ENCODE measurements at places on chromosomes 7 and 10.

- DNase-seq = no peak
Observed at GRCh38 chr7:126541406-126541805, 711.3 kb downstream of the GRM8 start.

DNA sequence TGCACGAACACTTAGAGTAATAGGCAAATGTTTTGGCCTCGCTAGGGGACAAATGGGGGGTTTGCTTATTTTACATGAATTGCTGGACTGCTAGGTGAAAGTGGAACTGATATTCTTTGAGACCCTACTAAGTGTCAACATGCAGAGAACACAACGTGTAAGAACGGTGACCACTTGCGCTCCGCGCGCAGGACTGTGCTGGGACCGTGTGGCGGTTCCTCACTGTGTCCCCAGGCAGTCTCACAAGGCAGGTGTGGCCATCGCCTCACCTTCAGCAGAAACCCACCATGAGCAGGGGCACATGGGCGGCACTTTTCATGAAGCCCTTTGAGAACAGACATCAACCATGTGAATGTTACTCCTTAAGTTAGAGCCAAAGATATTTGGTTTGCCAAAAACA is 27.2 kb downstream of the PTPRN2 start:
- DNase-seq = no peak

GRCh38 chr10:103265717-103266329 is 11.1 kb upstream of the INA start:
- DNase-seq = no peak

DNA sequence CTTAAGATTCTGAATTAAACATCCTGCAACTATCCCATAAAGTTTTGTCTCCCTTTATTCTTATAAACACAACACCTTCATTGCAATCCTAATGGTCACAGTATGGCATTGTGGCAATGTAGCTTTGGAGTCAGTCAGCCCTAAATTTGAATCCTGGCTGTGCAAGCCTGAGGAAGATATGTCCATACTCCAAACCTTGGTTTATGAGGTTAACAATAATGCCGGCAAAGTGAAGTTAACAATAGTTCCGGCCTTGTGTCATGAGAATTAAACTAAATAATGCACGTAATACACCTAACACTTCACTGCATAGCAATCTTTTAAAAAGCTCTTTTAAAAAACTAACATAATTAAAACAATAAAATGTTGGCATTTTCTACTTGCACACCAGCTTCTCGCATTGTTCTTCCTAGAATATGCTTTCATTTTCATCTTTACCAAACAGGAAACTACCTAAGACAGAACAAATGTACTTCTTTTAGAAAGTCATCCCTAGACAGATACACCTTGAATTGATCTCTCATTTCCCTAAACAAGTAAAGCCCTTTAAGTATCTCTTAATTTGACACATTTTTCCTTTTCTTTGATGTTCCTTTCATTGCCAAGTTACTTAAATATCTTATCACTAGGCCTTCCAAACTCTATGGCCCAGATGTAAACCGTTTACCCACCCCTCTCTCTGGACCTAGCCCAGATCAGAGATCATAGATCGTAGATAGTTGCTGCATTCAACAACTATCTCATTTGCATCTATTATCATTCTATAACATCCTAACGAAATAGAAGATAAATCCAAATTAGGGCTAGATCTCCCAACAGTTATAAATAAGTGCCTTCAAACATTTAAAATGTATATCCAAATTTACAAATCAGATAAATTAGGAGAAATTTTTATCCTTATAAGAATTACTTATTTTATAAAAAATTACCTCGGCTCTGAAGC is 66.7 kb downstream of the CREB3L2 start:
- DNase-seq = no peak

GRCh38 chr7:151389096-151389767 is 20.6 kb downstream of the WDR86 start:
- no peak for DNase-seq

- no peak for DNase-seq
Observed at GRCh38 chr7:156111-157007, 36.0 kb upstream of the FAM20C start.

- no peak for DNase-seq
Observed at GRCh38 chr7:17620566-17620965, 319.7 kb downstream of the SNX13 start.

DNA sequence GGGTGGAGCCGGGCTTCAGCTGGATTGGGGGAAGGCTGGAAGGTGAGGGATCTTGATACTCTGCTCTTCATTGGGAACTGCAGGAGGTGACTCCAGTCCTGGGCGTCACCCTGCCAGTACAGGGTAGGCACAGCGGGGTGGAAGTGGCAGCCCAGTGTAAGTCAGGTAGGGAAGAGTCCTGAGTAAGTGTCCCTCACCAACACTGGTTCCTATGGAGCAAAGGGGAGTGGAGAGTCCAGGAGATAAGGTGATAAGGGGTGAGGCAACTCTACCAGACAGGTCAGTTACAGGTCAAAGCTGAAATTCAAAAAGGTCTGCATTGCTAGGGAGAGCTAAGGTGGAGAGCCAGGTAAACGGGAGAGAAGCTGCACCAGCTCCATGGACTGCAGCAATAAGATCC is 145.6 kb upstream of the NFE2L3 start:
- DNase-seq = no peak

DNA sequence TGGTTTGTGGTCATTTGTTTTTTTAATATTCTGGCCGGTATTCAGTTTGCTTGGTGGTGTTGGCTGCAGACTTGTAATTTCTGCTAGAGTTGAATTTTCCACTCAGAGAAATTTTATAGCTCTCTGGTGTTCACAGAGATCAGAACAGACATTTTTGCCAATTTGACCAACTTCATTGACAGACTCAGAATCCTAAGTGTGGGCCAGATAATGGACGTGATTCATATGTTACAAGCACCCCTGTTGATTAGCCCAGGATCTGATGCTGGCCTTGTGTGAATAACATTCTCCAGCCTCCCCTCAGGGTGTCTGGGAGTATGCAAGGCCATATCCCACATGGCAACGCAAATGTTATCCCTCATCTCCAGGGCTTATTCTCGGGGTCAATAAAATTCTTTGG is 283.8 kb downstream of the C7orf25 start:
- DNase-seq = no peak

GRCh38 chr7:37289367-37289766 is 159.3 kb downstream of the ELMO1 start:
- DNase-seq = no peak

DNA sequence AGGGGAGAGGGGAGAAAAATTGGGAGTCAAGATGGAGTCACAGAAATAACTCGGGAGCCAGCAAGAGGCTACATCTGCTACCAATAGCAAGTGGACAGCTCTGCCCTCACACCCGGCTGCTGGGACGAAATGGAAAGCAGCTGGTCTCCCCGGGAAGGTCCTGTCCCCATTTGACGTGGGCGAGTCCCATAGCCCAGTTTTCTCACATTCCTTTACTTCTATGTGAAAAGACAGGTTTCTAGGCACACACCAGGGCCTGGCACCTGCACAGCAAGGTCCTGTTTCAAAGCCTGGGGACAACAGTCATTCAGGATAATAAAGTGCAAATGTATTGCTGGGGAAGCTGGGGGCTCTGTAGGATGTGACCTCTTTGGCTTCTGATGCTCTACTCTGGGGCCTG is 162.6 kb downstream of the OAT start:
- no peak for DNase-seq

DNA sequence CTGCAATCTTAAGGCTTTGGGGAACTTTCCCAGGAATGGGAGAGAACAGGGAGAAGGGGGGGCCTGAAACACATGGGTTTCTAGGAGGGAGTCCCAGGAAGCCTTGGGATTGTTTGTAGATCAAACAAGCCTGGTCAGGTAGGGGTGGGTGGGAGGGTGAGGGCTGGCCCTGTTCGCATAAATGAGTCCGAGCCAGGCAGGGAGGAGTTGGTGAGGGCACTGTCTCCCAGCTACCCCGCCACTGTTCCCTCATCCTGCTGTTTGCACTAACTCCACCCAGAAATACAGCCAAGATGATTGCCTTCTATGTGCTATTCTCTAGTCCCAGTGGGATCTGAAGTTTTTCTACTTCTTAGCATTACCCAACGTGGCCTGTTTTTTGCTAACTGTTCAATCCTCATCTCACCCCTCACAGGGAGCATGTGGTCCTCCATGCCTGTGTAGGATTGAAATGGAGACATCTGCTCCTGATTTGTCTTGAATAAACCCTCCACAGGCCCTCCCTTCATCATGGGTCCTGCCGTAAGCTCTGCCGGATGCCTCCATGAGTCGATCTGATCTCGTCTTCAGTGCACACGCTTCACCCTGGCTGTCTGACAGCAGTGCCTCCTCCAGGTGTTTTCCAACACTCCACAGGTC is 257.0 kb downstream of the COBL start:
- DNase-seq = no peak

DNA sequence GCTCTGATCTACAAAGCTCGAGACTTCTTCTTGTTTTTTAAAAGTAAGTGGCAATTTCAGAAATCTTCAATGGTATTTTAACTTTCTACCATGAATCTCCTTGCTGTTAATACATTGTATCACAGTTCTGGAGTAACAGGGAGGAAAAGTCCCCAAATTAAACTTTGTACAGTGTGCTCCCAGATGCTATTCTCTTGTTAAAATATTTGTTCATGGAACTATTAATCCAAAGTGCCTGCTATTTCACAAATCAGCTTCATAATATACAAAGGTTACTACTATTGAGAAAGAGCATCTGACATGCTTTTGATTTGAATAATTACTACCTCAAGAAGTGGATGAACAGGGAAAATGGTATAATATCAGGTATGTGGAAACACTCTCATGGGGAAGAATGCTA is 36.6 kb downstream of the SIRT1 start:
- DNase-seq = no peak

DNA sequence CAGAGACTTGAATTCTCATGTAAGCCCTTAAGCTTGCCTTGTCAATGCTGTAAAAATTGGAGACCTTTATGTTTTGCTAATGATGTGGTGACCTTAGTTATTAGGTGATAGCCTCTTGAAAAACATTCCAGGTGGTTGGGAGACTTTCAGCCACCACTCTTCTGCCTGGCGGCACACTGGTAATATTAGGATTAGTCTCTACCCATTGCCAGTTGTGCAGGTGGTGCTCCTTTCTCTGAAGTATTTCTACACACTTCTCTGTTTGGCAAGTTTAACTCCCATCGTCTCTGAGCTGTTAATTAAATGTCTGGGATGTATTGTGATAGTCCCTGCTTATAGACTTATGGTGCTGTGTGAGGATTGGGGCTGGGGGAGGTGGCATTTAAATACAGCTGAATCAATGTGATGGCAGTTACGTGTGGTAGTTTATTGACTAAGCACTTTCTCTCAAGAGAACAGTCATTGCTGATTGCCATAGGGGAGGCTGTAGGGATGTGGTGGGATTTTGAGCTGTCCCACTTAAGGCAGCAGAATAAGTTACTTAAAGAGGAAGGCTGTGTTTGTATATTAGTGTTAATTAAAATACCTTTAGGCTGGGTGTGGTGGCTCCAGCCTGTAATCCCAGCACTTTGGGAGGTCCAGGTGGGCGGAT is 61.7 kb downstream of the DAGLB start:
- DNase-seq = no peak

- no peak for DNase-seq
Observed at GRCh38 chr10:6516929-6517284, 63.2 kb downstream of the PRKCQ start.

DNA sequence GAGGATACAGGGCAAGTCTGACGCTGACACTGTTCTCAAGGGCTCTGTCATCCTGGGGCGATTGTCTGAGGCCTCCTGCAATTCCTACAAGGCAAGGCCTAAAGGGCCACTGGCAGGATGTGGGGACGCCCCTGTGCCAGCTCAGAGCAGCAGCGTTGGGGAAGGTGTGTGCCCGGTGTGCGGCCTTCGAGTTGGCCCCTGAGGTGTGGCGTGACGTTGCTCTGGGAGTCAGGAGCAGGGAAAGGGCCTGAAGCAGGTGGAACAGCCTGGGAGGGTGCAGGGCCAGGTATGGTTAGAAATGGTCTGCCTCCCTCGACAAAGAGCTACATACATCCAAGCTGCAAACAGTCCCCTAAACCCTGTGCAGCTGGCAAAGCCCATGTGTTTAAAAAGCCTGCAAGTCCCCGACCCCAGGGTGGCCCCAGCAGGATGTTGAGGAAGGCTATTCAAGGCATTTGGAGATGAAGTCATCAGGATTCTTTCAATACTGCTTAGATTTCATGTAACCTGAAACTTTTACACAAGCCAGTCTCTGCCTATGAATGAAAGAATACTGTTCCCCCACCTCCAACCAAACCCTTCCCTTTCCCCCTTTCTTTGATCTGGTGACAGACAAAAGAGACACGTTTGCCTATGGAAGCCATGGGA is 142.5 kb upstream of the TNS3 start:
- DNase-seq = peak; percentile 1

GRCh38 chr7:44057181-44057848 is 8.1 kb downstream of the PGAM2 start:
- no peak for DNase-seq

DNA sequence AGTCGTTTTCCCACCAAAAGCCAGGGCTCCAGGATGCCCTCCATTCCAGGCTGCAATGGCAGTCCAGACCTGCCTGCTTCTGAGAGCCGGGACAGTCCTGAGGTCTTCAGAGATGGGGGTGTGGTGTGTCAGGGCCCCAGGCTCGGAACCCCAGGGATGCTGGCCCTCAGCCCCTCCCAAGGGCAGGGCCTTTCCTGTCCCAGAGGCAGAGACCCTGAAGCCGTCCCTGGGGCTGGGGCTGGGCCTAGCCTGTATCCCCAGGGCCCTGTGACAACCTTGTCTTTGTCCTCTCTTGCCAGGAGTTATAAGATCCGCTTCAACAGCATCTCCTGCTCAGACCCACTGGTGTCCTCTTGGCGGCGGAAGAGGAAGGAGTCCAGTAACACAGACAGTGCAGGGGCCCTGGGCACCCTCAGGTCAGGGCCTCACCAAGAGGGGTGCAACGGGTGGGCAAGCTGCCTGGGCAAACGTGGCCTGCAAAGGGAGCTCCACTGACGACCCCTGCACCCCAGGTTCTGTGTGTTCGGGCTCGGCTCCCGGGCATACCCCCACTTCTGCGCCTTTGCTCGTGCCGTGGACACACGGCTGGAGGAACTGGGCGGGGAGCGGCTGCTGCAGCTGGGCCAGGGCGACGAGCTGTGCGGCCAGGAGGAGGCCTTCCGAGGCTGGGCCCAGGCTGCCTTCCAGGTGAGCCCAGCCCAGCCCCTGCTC is 15.9 kb downstream of the NOS3 start:
- DNase-seq = no peak

DNA sequence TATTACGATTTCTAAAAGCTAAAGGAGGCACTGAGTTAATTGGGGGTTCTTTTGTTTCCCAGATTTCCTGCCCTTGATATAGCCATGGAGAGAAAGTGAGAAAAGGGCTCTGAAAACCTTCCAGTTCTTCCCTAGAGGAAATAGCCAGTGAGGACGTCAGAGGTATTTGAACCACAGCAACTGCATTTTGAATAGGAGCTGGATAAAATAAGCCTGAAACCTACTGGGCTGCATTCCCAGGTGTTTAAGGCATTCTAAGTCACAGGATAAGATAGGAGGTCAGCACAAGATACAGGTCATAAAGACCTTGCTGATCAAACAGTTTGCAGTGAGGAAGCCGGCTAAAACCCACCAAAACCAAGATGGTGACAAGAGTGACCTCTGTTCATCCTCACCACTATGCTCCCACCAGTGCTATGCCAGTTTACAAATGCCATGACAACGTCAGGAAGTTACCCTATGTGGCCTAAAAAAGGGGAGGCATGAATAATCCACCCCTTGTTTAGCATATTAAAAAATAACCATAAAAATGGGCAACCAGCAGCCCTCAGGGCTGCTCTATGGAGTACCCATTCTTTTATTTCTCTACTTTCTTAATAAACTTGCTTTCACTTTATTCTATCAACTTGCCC is 85.1 kb upstream of the FRMD4A start:
- DNase-seq = no peak

GRCh38 chr7:99196536-99197258 is 11.2 kb downstream of the KPNA7 start:
- DNase-seq = no peak
